Suppressor macrophage treated with lipopolysaccharide for 4 hours (primary cell): ENCODE measurements at places on chromosomes 12 and 14.
A peak's percentile ranks its signal among the peaks of the same experiment; 100 is the strongest.

GRCh38 chr12:107064243-107064642 is 29.1 kb downstream of the CRY1 start:
- no peak for DNase-seq

- peak; percentile 56 for DNase-seq
These were observed 72.2 kb upstream of the RASSF3 start for GRCh38 chr12:64538121-64538520.

- peak; percentile 25 for DNase-seq
These were observed 59.9 kb downstream of the VCPKMT start for GRCh38 chr14:50056435-50056834.

- peak; percentile 16 for DNase-seq
These were observed 117.9 kb upstream of the SFSWAP start for GRCh38 chr12:131592972-131593371.

GRCh38 chr12:80213871-80214270 is 114.5 kb downstream of the OTOGL start:
- DNase-seq: no peak

- DNase-seq: no peak
These were observed 113.3 kb downstream of the SNAPC1 start for GRCh38 chr14:61875483-61875882.

GRCh38 chr14:21768875-21769257 is 95.2 kb upstream of the OR4E1 start:
- no peak for DNase-seq

DNA sequence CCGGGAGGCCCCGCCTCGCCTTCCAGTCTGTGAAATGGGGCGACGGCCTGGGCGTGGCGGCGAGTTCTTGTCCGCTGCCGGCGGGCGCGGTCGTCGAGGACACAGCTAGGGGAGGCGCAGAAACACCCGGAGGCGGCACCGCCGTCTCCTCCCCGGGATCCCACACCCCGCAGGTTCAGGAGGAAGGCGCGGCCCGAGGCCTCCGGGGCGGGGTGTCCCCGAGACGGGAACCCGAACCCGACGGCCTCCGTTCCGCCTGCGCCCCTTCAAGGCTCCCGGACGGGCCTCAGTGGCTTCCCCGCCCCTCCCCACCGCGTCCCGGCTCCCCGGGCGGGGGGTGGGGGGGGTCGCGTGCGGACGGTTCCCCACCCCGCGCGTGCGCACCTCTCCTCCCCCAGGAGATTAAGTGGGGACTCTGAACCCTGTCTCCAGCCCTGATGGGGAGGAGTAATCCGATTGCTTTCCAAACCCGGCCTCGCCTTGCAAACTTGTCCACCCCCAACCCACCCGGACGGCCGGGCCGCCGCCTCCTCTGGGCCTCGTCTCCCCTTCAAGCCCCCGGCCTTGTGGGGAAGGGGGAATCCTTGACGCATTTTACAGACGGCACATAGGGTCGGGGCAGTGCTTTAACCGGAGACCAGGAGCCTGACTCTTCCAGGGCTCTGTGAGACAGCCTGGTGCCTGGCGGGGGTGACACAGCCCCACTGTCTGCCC is 35.3 kb upstream of the ANKRD9 start:
- DNase-seq: peak; percentile 17

DNA sequence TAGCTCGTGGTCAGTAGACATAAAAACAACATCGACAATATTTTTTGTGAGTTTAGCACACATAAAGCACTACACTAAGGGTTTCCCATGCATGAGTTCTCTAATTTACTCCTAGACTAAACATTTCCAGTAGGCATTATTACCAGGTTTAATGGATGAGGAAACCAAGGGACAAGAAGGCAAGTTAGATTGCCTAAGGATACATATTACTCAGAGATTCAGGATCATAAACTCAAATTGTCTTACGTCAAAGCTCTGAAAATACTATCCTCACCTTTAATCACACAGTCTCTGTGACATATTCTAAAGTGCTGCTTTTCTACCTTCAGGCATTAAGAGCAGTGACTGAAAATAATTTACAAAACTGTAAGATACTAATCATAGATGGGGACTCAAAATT is 655.3 kb downstream of the SLC16A7 start:
- no peak for DNase-seq

DNA sequence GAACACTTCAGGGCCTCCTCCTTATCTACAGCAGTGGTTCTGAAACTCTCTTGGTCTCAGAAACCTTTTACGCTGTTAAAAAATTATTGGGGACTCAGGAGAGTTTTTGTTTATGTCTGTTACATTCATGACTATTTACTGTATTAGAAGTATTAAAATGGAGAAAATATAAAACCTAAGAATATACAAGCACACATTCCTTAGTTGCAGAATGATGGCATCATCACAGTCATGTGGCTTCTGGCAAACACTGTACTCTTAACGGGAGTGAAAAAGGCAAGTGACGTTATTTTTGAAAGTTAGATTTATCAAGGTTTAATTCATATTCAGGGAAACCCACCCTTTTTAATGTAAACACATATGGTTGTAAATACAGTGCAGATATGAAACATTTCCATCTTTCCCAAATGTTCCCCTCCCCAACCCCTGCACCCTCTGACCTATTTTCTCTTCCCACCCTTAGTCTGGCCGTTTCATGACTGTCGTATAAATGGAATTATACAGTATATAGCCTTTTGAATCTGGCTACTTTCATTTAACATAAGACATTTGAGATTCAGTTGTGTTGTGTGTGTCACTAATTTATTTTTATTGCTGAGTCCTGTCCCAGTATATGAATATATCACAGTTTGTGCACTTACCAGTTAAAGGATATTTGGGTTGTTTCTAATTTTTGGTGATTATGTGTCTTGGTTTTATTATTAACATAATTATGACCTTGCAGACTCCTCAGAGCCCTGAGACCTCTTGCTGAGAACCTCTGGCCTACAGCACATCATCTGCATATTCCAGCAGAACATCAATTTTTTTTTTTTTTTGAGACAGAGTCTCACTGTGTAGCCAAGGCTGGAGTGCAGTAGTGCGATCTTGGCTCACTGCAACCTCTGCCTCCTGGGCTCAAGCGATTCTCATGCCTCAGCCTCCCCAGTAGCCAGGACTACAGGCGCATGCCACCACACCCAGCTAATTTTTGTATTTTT is 457.0 kb downstream of the PCNX1 start:
- peak; percentile 48 for DNase-seq

DNA sequence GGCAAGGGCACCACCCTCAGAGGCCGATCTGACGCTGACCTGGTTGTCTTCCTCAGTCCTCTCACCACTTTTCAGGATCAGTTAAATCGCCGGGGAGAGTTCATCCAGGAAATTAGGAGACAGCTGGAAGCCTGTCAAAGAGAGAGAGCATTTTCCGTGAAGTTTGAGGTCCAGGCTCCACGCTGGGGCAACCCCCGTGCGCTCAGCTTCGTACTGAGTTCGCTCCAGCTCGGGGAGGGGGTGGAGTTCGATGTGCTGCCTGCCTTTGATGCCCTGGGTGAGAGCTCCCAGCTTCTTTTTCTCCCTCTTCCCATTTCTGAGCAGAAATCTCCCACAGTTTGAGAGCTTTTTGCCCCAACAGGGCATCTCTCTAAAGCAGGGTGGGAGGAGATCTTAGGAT is 1.8 kb downstream of the OAS1 start:
- DNase-seq: no peak

- peak; percentile 57 for DNase-seq
These were observed 21.8 kb downstream of the FKBP11 start for GRCh38 chr12:48903363-48903981.

GRCh38 chr14:36508418-36509068 is 11.5 kb downstream of the NKX2-1 start:
- DNase-seq: no peak

GRCh38 chr12:104473374-104473983 is 16.7 kb downstream of the CHST11 start:
- DNase-seq: no peak

DNA sequence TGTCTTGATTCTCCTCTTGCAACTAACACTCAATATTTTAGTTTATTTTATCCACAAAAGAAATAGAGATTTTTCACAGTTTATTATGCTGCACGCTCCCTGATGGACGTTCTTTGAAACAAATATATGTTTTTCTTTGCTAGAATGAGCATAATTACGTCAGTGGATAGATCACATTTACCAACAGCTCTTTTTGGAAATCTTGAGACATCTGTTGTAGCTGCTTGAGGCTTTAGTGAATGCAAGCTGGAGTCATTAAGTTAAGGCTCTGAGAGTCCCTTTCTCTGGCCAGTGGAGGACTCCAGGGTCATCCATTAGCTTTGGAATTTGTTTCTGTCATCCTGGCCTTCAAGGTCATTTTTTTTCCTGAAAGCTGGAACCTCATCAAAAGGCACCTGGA is 405.6 kb upstream of the TMEM132C start:
- DNase-seq: no peak

DNA sequence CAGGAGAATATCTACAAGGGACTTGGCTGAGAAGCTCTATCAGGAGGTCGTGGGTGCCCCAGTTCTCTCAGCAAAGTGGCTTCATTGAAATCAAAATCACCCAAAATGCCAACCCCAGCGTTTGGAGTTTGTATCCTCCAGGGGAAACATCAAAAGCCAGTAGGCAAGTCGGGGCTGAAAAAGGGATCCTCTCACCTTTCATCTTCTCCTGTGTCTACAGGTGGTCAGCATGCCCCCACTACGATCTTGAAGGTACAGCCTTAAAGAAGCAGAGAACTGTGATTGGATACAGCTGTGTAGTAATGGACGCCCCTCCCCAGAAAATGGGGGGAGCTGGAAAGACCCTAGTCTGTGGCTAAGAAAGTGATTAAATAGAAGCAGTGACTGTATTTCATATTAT is 22.2 kb downstream of the HRK start:
- no peak for DNase-seq

DNA sequence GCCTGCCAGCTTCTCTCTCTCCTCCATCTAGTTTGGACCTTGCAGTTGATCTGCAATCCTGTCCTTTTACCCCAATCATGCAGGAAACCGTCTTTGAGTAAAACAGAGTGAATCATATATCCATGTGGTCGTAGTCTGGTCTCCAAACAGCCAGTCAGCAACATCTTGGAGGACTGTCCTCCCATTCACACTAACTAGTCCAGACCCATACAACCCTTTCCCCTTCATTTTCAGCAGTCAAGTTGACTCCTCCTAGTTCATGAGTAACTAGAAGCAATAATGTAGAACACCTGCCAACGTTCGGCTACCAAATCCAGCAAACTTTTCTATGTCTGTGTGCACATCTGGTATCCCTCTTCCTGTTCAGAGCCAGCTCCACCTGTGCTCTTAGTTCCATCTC is 10.8 kb upstream of the BIN2 start:
- DNase-seq: peak; percentile 49

DNA sequence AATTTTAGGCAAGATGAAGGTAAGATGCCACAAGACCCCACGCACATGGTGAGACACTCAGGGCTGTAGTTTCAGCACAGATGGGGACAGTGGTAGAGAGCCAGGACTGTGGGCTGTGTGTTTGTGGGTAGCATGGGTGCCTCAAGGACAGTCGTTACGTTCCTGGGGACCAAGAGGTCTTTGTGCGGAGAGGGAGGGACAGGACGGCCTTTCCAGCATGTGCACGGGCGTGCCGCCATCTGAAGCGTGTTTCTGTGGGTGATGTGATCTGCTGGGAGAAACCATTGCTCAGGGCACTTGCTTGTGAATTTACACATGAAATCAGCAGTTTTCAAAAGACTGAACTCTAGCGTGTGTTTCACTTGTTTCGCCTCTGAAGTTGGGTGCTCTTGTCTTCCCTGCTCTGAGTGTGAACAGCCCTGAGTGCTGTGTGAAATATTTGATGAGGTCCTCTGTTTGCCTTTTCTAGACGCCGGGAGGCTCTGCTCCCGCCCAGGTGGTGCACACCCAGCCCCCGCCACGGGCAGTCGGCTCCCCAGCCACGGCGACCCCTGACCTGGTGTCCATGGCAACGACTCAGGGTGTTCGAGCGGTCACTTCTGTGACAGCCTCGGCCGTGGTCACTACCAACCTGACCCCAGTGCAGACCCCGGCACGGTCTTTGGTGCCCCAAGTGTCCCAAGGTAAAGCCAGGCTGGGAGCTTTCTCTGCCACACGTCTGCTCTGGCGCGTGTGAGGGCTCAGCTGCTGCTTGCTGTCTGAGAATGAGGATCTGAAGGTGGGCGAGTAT is 82.3 kb downstream of the DDX51 start:
- DNase-seq: no peak

DNA sequence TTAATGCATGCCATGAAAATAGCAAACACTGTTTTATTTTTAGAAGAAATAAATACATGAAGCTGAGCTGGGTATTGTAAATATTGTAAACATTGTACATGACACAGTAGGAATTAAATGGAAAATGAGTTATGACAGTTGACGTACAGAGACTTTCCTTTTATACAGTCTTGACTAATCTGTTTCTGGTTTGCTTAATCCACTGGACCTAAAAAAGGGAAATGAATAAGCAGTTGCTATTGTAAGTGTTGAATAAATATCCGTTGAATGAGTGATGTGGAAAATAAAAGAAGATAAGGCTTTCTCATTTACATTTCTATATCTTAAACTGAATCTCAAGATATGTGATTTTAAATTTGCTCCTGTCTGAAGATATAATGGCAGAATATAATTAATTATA is 15.0 kb downstream of the PMCH start:
- DNase-seq: peak; percentile 69

- no peak for DNase-seq
These were observed 7.3 kb downstream of the PAN2 start for GRCh38 chr12:56326533-56326932.

- DNase-seq: no peak
These were observed 16.5 kb downstream of the MORN3 start for GRCh38 chr12:121652767-121653497.

GRCh38 chr14:69593018-69593677 is 18.2 kb upstream of the SUSD6 start:
- DNase-seq: no peak

- DNase-seq: no peak
These were observed 113.1 kb downstream of the ITPR2 start for GRCh38 chr12:26719852-26720251.

GRCh38 chr12:96902076-96902475 is 5.0 kb upstream of the NEDD1 start:
- no peak for DNase-seq

GRCh38 chr12:123056053-123056452 is 75.6 kb downstream of the ARL6IP4 start:
- no peak for DNase-seq

- no peak for DNase-seq
These were observed 188.7 kb upstream of the IGF1 start for GRCh38 chr12:102669056-102669455.

GRCh38 chr12:7083125-7083524 is 9.1 kb downstream of the C1R start:
- no peak for DNase-seq

GRCh38 chr14:82432301-82433105 is 898.9 kb upstream of the SEL1L start:
- DNase-seq: no peak

DNA sequence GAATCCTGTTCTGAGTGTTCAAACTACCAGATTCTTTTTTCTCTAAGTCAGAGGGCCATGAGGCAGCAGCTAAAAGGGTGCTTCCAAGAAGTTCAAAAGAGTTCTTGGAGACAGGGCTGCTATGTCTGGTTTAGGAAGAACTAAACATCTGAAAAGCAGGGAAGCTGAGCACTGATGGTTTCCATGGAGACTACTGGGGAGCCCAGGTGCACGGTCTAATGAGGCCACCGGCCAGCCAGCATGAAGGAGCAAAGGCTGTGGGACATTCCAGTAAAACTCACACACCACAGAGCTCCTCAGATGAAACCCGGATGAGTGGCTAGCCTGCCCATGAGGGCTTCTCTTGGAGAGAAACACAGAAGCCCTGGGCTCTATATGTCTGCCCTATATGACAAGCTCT is 97.3 kb downstream of the KCNK10 start:
- DNase-seq: no peak
